ENCODE measurements at places on chromosomes 1 and 21. TPM values are rescaled to one million over a fixed set of nuclear protein-coding genes. Genes with fewer than 3 reads are reported as not detected.

MCOLN2 gene
- 2.1 TPM for total RNA-seq

TMPRSS15 gene
- not detected for total RNA-seq

ZC3H11A gene
- 94.6 TPM for total RNA-seq

CRNN gene
- total RNA-seq: not detected

ASTN1 gene
- total RNA-seq: 0.32 TPM

SPATA45 gene
- not detected for total RNA-seq

All from epithelial cell of alveolus of lung (primary cell).